ENCODE measurements at places on chromosomes 12 and 14.

DNA sequence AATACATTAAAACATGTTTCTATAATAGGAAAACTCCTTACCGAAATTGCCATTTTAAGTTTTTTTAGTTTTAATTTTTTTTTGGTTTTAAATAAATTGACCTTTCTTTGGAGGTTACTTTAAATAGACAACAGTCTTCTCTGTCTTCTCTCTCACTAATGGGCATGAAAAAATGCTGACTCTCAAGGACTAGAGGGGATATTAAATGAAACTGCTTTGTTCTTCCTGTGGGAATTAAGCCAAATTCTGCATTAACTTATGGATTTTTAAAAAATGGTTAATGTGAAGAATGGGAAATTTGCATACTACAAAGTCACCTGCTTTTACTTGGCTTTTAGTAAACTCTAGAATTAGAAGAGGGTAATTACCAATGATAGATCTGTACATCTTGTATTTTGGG, 378.9 kb downstream of the TMTC2 start:
- DNase-seq: no peak

DNA sequence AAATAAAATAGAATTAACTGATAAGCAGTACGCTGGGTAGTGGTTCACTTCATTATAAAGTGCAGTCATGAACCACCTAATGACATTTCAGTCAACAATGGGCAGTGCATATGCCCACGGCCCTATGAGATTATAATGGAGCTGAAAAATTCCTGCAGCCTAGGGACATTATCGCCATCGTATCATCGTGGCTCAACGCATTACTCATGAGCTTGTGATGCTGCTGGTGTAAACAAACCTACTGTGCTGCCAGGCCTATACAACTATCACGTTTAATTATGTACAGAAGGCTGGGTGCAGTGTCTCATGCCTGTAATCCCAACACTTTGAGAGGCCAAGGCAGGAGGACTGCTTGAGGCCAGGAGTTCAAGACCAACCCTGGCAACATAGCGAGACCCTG, 62.3 kb upstream of the TMEM263 start:
- DNase-seq: peak; percentile 39

DNA sequence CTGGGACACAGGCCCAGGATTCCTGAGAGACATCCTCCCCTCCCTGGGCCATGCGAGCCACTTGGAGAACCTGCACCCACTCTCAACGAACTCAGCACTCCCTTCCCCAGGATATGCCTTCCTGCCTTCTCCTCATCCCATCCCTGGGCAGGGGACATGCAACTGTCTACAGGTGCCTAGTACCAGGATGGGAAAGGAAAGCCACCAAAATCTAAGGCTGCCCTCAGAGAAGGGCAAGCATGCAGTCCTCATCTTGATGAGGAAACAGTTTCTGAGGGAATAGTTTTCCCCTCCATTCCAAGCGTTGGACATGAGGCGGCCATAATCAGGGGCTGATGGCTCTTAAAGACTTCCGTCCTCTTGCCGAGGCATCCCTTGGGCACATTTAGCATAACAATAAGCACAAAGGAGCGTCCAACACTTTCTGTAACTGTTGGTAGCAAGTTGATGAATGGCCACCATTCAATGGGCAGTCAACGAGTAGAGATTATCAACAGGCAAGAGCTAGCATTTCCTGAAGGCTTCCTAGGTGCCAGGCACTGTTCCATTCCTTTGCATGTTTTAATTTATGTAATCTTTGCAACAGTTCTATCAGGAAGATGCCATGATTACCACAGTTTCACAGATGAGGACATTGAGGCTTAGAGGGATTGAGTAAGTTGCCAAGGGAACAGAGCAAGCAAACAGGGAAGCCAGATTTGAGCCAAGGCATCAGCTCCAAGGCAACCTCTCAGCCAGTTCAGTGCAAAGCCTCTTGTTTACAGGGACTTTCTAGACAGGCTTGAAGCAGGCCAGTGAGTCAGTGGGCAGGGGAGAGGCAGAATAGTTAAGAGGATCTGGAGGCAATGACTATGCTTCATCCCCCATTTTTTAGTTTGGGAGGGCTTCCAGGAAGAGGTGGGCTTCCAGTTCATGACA, 105.1 kb downstream of the SINHCAF start:
- DNase-seq: peak; percentile 8

DNA sequence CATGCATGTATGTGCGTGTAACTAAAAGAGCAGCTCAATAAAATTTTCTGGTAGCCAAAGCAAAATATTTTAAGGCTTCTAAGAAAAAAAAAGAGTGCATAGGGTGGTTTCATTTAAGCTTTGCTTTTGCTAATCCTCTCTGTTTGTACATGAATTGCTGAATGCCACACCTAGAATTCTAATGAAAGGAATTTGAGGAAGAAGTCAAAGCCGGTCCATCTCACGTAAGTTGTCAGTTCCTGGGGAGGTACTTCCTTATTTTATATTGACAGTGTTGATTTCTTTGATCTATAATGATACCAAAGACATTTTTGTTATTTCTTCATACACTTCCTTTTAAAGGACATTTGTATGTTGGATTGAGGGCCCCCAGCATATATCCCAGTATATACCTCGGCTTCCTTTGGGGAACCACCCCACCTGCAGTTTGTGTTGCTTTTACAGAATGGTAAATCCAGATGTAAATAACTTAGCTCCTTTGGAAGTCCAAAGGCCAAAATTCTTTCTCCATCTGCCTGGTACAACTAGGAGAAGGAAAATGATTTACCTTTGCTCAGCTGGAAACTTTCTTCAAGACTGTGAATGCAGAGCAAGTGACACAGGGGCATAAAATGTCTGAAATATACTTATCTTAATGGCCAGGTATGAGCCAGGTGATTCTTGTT, 420.9 kb upstream of the ATP2B1 start:
- DNase-seq: no peak

- DNase-seq: no peak
Observed at GRCh38 chr12:122029620-122030423, 8.1 kb downstream of the BCL7A start.

GRCh38 chr14:69682621-69683263, 71.3 kb downstream of the SUSD6 start:
- DNase-seq: no peak

DNA sequence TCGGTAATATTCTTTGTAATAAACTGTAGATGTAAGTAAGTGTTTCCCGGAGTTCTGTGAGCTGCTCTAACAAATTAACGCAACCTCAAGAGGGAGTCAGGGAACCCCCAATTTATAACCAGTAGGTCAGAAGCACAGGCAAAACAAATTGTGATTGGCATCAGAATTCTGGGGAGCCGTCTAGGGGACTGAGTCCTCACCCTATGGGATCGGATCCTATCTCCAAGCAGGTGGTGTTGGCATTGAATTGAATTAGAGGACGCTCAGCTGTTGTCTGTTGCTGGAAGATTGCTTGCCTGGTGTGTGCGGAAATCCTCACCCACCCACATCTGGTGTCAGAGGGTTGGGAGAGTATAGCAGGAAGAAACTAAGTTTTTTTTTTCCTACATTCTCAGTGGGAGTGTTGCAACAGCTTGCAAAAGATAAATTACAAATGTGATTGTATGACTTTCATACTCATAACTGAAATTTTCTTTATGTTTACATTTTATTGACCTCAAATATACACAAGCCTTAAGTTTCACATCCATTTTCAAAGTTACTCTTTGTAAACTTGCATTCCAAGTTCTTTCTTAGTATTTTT, 5.5 kb downstream of the TMEM52B start:
- peak; percentile 94 for DNase-seq

GRCh38 chr12:116358893-116359761, 81.6 kb upstream of the MED13L start:
- peak; percentile 92 for DNase-seq

- peak; percentile 38 for DNase-seq
Observed at GRCh38 chr14:51018521-51018920, 74.2 kb upstream of the PYGL start.

DNA sequence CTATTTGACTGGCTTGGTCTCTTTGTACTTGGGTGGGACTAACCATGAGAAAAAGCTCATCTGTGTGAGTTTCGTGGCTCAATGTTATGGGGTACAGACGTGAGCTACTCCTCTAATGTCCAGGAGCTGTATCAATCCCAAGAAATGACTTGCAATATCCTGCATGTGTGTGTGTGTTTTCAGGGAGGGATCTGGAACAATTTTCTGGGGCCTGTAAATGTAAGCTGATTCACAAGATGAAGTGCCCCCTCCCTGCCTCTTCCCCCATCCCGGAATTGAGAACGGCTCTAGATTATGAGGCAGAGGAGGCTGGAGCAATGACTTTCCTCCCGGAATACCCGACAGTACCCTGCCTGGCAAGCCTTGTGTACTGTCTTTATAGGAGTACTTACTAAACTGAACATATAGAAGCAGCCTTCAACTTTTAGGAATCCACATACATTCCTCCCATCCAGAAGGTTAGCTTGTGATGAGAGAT, 53.9 kb downstream of the TMX1 start:
- DNase-seq: no peak

DNA sequence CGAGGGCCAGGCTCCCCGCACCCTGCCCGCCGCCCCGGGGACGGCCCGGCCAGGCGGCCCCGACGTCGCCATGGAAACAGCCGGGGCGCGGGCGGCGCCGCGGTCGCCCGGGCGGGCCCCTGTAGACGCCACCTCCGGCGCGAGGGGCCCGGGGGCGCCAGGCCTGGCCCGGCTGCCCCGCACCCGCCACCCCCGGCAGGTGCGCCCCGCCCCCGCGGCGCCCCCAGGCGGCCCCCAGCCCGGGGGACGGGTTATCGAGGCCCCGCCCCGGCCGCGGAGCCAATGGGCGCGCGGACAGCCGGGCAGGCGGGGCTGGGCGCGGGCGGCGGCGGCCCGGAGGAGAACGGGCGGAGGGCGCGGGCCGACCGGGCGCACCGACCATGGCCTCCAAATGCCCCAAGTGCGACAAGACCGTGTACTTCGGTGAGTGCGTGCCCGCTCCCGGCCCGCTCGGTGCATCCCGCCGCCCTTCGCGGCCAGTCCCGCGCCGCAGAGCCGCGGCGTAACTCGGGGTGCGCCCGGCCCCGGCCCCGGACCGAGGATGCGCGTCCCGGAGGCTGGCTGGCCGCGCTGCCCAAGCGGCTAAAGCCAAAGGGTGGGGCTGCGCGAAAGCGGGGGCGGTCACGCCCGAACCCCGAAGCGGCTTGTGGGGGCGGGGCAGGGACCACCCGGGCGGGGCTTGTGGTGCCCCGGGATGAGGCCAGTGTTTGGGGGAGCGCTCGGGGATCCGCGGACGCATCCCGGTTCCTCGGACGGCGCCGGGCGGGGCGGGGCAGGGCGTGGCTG, at the start of gene CRIP2:
Gene CRIP2 (plus strand): TSS at position 339 of the 786 bp plus-strand sequence. CDS start 42 bp downstream, at position 381.
- DNase-seq: no peak

DNA sequence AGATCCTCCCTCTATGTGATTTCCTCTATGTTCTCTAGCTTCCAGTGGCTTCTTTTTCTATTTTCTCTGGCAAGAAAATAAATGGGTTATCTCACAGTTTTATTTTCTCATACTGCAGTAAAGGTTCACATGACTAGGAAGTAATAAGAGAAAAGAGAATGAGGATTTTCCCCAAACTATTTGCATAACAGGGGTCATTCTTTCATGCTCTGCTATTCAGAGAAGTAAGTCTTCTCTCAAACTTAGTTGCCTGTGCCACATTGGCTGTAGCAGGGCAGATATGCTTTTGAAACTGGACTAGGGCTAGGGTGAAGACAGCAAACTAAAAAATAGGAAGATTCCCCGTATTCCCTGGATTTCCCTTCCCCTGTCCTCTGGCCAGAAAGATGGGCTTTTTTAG, 57.4 kb downstream of the ACSM4 start:
- no peak for DNase-seq

DNA sequence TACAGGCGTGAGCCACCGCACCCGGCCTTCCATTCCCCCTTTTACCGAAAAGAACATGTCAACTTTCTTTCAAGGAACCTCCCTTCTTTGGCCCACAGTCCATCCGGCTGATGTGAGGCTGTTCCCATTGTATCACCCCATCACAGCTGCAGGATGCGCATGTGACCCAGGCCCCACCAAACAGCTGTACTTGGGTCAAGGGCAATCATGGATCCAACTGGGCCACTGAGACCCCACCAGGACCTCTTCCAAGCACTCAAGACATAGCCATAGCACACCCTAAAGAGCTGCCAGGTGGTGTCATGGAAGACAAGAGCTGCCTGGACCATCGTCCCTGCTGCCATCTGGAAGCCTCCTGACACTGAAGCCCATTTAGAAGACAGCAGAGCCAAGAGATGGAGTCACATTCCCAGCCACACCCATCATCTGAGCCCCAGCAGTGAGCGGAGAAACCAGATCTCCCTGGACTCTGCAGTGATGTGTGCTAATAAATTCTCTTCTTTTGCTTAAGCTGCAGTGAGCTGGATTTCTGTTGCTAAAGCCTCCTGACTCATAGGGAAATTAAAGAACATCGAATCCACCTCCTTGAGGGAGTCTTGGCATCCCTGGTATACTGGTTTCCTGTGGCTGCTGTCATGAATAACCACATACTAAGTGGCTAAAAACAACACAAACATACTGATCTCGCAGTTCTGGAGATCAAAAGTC, 105.6 kb downstream of the KSR2 start:
- DNase-seq: peak; percentile 33

GRCh38 chr12:9692909-9693308, 23.4 kb downstream of the CLEC2D start:
- DNase-seq: no peak

- DNase-seq: no peak
Observed at GRCh38 chr14:42950363-42950762, 1343.7 kb downstream of the LRFN5 start.

- peak; percentile 7 for DNase-seq
Observed at GRCh38 chr12:16542586-16542985, 63.4 kb downstream of the LMO3 start.

DNA sequence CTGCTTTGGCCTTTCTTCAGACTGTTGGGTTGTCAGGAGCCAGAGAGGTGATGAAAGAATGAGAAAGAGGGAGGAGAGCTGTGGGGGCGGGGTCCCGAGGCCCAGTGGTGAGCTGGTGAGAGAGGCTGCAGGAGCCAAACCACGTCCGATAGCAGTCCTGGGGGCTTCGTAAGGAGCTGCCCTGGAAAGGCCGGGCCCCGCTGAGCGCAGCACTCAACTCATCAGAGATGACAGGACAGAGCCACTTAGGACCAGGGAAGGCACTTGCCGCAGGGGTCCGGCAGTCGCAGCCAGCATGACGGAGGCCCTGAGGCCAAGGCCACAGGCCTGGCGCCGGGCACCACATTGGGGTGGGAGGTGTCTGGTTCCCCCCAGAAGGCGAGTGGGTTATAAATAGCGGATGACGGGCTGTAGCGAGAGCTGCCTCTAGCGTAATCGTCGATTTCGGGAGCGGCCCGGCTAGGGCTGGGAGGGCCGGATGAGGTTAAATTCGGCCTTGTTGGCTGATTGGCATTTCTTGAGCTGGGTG, 179.0 kb downstream of the TSPAN9 start:
- DNase-seq: no peak

GRCh38 chr14:47596860-47597259, 78.5 kb downstream of the MDGA2 start:
- no peak for DNase-seq

GRCh38 chr14:103522649-103523574, at the start of gene CKB:
Gene CKB (minus strand): TSS chr14:103522830. CDS start chr14:103522493, 337 bp downstream.
- DNase-seq: no peak

- DNase-seq: peak; percentile 83
Observed at GRCh38 chr14:103576371-103577024, 13.7 kb downstream of the COA8 start.

GRCh38 chr14:92637228-92637627, 111.2 kb downstream of the LGMN start:
- DNase-seq: peak; percentile 23
